ENCODE measurements at places on chromosomes 5 and 9. TPM values are rescaled to one million over a fixed set of nuclear protein-coding genes. Genes with fewer than 3 reads are reported as not detected.

THBS4 gene
- total RNA-seq: not detected

- no peak for DNase-seq
These were observed 170.3 kb upstream of the RAD23B start for GRCh38 chr9:107112707-107113243.

- DNase-seq: no peak
These were observed 1.7 kb upstream of the TMEM267 start for GRCh38 chr5:43485406-43485805.

GRCh38 chr5:88785746-88786565 lies 97.0 kb downstream of the MEF2C start:
- no peak for DNase-seq

DNA sequence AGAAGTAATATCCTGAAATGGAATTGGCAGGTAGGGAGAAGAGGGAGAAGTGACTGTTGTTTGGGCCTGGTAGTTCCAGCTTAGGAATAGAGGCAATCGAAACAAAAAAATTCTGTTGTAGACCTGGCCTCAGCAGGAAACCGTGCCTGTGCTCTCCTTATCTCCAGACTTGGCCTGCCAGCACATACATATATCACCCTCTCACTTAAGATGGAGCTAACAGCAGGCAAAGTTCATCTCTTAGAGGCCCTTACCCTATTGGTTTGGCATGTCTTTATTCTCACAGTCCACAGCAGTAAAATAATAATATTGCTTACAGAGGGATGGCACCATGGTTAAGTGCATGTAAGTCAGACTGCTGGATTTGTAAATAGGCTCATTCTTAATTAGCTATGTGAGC lies 19.6 kb upstream of the TNC start:
- DNase-seq: no peak

ARAP3 gene
- 1.1 TPM for total RNA-seq

DNA sequence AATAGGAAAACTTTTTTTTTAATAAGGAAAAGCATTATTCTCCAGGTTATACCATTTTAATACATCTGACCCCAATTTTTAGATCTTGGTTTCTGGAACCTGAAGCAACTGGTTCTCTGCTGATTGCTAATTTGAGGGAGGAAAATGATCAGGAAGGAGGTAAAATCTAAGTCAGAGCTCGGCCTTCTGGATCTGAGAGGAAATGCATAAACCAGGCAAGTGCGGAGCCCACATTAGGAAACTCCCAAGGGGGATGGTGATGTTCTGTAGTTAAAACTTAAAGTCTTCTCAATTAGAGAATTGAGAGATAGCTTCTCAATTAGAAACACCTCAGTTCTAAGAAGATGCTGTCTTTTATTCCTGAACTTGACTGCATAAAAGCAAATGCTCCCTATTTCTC lies 113.5 kb downstream of the TSSK1B start:
- no peak for DNase-seq

- DNase-seq: no peak
These were observed 26.8 kb upstream of the SLC12A7 start for GRCh38 chr5:1138445-1139245.

NEURL1B gene
- 84.5 TPM for total RNA-seq

- no peak for DNase-seq
These were observed 79.3 kb upstream of the TBC1D2 start for GRCh38 chr9:98334796-98335195.

- no peak for DNase-seq
These were observed 31.9 kb downstream of the OR2K2 start for GRCh38 chr9:111298111-111298510.

DNA sequence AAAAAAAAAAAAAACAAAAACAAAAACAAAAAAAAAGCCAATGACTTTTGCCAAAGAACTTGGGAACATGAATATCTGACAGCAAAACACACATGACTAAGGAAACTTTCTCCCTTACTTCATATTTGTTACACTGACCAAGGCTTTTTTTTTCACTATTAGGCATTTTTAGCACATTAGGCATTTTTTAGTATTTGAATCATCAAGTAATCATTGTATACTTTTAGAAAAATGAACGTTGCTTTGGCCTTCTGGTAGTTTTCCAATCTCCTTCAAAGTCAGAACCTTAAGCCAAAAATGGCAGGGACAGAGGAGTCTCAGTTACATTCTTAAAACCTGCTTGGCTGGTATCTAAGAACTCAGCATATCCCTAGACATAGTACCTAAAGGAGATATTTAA lies 19.3 kb downstream of the NREP start:
- DNase-seq: no peak

GRCh38 chr9:36053971-36054370 lies 17.3 kb downstream of the RECK start:
- no peak for DNase-seq

- DNase-seq: no peak
These were observed 380.1 kb upstream of the PRR16 start for GRCh38 chr5:120083851-120084542.

DNA sequence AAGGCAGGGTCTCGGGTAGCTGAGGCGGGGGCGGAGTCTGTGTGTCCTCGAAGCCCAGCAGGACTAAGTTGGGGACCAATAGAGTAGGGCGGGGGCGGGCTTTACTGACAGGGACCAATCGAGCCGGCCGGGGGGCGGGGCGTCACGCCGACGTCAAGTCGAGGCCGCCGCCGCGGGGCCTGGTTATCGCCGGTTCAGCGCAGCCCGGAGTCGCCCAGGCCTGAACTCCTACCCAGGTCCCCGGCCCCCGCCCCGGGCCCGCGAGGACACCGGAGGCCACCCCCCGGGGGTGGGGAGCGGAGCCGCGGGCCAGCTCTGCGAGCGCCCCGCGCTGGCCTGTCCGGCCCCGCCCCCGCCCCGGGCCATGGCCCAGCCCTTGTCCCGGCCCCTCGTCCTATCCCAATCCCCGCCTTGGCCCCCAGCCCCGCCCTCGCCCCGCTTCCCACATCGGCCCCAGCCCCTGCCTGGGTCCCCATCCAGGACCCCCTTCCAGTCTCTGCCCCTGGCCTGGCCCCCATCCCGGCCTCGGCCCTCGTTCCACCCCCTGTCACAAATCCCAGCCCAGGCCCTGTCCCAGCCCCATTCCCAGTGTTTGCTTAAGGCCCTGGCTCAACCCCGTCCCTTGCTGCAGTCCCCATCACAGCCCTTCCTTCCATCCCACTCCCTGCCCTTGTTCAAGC lies at the start of gene TMEM8B:
Gene TMEM8B (plus strand): TSS at position 145 of the 680 bp plus-strand sequence. CDS start 220 bp downstream, at position 365.
- DNase-seq: peak; percentile 97

DNA sequence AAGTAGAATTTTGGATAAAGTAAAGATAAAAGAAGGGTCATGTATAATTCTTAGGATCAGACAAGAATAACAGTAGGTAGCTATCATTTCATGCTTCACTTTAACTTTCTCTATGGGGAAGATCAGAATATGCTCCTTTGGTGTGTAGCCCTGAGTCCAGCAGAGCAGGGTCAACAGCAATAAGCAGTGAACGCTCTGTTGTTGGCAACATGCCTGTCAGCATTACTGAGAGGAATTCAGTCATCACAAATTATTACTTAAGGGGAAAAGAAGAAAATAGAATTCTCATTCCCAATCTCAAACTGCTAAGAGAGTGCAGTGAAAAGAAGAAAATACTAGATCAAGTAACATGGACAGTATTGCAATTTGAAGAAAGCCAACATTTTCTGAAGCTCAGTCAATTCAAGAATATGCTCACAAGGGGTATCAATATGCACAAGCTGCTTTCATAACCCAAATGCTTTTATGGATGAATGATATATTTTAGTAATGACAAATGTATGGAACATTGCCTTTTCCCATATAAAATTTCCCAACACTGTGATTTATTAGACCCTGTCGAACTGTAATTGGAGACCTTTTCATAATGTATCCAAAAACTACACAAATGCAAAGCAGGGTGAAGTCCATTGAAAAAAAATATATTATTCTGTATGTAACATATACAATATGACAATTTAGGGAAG lies 1359.4 kb downstream of the EFNA5 start:
- no peak for DNase-seq

BHMT2 gene
- total RNA-seq: 2.8 TPM

DNA sequence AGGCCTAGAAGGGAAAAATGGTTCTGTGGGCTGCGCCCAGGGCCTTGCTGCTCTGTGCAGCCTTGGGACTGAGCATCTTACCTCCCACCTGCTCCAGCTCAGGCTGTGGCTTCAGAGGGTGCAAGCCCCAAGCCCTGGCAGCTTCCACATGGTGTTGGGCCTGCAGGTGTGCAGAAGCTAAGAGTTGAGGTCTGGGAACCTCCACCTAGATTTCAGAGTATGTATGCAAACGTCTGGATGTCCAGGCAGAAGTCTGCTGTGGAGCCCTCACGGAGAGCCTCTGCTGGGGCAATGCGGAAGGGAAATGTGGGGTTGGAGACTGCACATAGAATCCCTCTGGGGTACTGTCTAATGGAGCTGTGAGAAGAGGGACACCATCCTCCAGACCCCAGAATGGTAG lies 36.0 kb downstream of the FBXL7 start:
- DNase-seq: no peak

DNA sequence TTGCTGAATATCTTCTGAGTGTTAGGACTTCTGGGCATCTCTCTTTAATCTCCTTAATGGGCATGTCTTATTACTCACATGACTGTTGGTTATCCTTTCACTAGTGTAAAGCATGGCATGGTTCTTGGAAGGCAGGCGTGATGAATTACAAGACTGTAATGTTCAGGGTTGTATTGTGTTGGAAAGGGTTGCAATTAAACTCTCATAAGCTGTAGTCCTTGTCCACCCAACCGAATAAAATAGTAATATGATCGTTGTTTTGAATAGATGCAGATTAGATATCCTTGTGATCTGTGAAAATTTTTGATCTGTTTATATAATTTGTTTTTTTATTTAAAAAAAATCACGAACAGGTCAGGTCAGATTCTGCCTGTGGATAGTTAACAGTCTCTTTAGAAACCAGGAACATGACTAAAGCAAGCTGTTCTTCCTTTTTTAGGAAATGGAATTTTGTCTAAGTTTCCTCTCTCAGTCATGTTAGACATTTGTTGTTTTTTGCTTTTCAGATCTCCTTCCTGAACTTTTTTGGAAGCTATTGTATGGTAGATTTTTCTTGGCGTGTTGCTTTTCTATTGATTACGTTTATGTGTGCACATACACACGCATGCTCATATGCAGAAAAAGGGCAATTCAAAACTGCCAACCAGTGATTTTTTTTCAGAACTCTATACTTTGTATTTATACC lies 121.8 kb downstream of the ARHGEF28 start:
- no peak for DNase-seq

- no peak for DNase-seq
These were observed 41.0 kb downstream of the FXN start for GRCh38 chr9:69076550-69076949.

- peak; percentile 39 for DNase-seq
These were observed 87.6 kb downstream of the MAP1B start for GRCh38 chr5:72194846-72195245.

FEM1C gene
- 31.9 TPM for total RNA-seq

- peak; percentile 97 for DNase-seq
These were observed at the start of the genes C9orf78 and USP20 for GRCh38 chr9:129835128-129835859. Gene C9orf78 (minus strand): TSS chr9:129835275. CDS start chr9:129835221, 54 bp downstream. Gene USP20 (plus strand): TSS chr9:129835458. CDS start chr9:129852556, 17,098 bp downstream.

DNA sequence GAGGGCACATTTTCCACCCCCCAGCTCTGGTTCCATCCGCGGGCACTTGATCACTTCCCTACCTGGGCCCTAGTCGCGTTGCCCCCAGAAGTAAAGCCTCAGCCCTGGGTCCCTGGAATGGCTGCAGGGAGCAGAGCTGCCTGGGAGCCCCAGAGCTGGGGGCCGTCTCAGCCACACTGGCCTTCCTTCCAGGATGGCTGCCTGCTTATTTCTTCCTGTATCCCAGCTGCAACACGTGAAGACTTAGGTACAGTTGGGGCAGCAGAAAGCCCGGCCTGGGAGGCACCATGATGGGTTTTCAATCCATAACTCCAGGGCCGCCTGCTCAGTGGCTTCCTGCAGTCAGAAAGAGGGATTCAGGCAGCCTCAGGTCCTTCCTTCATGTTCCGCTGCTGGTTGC lies 232.3 kb downstream of the IRX2 start:
- no peak for DNase-seq

DNA sequence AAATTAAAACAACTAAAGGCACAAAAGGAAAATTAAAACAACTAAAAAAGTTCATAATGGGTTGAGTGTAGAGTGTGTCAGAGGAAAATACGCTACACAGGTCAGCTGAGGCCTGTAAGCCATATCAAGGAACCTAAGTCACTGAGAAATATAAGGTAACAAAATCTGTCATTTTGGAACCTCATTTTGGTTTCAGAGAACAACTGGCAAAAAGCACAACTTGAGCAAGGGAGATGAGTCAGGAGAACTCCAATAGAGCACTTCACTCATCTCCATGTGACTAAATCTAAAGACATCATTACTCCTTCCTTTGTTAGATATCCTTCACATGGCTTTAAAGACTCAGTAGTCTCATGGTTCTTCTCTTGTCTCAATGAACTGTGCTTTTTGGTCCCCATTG lies 269.4 kb upstream of the POU5F2 start:
- no peak for DNase-seq

GRCh38 chr5:128870373-128870772 lies 94.9 kb upstream of the SLC27A6 start:
- no peak for DNase-seq

PAIP2 gene
- 77.6 TPM for total RNA-seq

DNA sequence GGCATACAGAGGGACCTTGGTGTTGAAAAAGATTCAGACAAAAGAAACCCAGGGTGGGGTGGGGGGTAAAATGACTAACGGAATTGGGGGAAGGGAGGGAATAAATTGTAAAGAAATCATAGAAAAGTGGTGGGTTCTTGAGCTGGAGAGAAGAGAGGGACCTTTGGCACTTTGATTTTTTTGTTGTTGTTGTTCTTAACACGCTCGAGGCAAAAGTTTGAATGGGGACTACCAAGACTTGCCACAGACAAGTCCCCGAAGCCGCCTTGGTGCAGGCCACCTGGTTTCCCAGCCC lies 616 bp downstream of the VCAN start:
- no peak for DNase-seq

- no peak for DNase-seq
These were observed 134.6 kb downstream of the PIK3R1 start for GRCh38 chr5:68350176-68350575.

GRCh38 chr5:111461934-111462333 lies 50.4 kb downstream of the STARD4 start:
- DNase-seq: no peak
